Peyer's patch (tissue), 4 donors: ENCODE measurements at places on chromosomes 2 and 18. TPM values are rescaled to one million over a fixed set of nuclear protein-coding genes. Genes with fewer than 3 reads are reported as not detected.

DNA sequence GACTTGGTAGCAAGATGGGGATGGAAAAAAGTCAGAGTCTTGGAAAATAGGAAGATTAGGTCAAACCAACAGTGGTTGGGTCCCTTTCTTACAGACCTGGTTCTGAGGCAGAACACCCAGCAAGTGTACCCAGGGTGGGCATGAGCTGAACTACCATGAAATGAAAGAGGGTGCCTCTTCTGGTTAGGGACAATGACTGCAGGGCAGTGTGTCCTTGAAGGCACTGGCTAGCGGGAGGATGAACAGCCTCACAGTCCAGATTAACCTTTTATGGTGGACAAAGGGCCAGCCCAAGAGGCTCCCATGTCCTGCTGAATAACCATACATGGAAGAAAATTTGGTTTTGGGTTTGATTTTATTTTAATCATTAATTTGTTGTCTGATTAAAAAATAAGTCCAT, 61.8 kb upstream of the CCDC85A start:
- DNase-seq: no peak
- no peaks in the 10 kb centered on the region for H3K27me3 ChIP-seq
- no peaks in the 10 kb centered on the region for H3K36me3 ChIP-seq
- no peaks in the 10 kb centered on the region for H3K4me1 ChIP-seq
- H3K27ac ChIP-seq: no peak overlapping the region

DNA sequence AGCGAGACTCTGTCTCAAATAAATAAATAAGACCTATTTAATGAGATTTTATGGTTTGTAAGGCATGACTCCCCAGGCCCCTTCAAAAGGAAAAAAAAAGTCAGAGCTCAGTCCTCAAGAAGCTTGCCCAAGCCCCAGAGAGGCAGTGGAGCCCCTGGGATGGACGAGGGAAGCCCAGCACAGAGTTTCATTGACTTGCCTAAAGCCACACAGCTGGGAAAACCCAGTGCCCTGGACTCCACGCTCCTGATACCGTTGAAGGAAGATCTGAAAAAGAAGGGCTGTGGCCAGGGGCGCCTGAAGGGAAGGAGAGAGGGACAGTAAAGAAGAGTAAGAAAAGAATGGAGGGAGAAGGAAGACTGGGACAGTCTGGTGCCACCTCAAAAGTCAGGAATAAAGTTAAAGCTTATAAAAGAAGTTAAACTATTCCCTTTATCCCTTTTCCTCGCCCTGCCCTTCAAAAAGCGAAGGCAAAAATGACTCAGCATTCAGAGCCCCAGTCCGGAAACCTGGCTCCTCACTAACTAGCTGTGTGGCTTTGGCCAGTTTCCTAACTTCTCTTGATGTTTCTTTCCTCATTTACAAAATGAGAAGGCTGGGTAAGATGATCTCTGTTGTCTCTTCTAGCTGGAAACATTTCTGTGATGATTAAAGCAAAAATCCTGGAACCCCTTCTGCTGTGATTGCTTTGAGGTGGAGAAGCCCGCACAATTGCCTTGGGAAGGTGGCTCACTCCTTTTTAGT, 46.7 kb downstream of the LYPD1 start:
- DNase-seq: no peak
- no peaks in the 10 kb centered on the region for H3K36me3 ChIP-seq
- H3K4me3 ChIP-seq: no peak overlapping the region
- no peaks in the 10 kb centered on the region for H3K4me1 ChIP-seq
- no peaks in the 10 kb centered on the region for H3K27me3 ChIP-seq

- H3K27ac ChIP-seq: no peak overlapping the region
- no peaks in the 10 kb centered on the region for H3K27me3 ChIP-seq
- no peak overlapping the region for H3K4me3 ChIP-seq
- no peak for DNase-seq
Observed at GRCh38 chr2:102000813-102001766, 9.3 kb downstream of the IL1R2 start.

- H3K4me1 ChIP-seq: no peaks in the 10 kb centered on the region
- H3K36me3 ChIP-seq: no peaks in the 10 kb centered on the region
- no peak overlapping the region for H3K4me3 ChIP-seq
- H3K27me3 ChIP-seq: no peaks in the 10 kb centered on the region
- H3K27ac ChIP-seq: no peak overlapping the region
Observed at GRCh38 chr2:118815731-118816130, 31.7 kb downstream of the EN1 start.

The AQP12A gene
- 9.2 TPM for total RNA-seq

The ANKRD30B gene
- total RNA-seq: 0.94 TPM

DNA sequence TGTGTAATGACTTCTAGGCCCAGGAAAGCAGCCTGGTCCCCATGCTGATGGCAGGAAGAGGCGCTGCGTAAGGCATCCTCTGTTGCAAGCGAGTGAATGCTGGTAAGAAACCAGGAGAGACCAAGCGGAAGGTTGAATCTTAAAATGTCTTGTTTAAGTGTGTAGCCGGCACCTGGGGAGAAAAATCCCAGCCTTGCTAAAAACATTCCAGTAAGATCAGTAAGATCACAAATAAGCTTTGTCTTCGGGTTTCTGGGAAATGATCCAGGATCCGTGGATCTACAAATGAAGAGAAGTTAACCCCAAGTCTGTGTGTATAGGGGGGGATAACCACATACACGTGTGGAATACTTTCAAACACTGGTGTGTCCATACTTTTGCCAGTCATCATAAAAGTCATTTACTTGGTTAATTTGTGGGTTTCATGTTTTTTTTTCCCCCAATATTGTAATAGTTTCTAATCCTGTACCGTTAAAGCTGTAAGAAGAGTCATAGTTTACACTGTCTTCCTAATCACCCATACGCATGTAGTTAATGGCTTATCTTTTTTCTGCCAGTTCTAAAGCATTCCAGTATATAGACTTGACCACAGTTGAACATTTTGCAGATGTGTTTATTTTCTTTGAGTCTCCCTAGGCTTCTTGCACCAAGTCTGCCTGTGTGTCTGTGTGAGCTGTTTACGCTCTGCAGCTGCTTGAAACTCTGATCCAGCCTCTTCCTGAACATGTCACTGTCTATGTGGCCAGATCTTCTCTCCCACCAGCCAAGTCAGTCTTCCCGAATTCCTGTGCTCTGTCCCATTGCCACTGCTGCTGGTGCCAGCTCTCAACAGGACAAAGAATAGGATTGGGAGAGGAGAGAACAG, 135.9 kb upstream of the ARL4C start:
- no peaks in the 10 kb centered on the region for H3K4me1 ChIP-seq
- H3K27me3 ChIP-seq: no peaks in the 10 kb centered on the region
- no peak overlapping the region for H3K4me3 ChIP-seq
- H3K36me3 ChIP-seq: no peaks in the 10 kb centered on the region
- DNase-seq: no peak

- no peak overlapping the region for H3K4me3 ChIP-seq
- no peaks in the 10 kb centered on the region for H3K36me3 ChIP-seq
- no peaks in the 10 kb centered on the region for H3K4me1 ChIP-seq
- no peaks in the 10 kb centered on the region for H3K27me3 ChIP-seq
- no peak for DNase-seq
- H3K27ac ChIP-seq: no peak overlapping the region
Observed at GRCh38 chr2:62743506-62743905, 38.0 kb downstream of the EHBP1 start.

The ACMSD gene
- total RNA-seq: 1.2 TPM
